HT1080 (cell line): ENCODE measurements at places on chromosomes 4 and X. TPM values are rescaled to one million over a fixed set of nuclear protein-coding genes. Genes with fewer than 3 reads are reported as not detected.
A peak's percentile ranks its signal among the peaks of the same experiment; 100 is the strongest.

- no peak for DNase-seq
These were observed 253.4 kb downstream of the EPHA5 start for GRCh38 chr4:65416891-65417290.

Gene F8A2
- not detected in 2 replicates for total RNA-seq

GRCh38 chr4:113243312-113243711, 193.9 kb downstream of the ANK2 start:
- no peak for DNase-seq

Gene POU3F4
- not detected in 2 replicates for total RNA-seq

GRCh38 chr4:111847296-111848008, 297.8 kb upstream of the FAM241A start:
- DNase-seq: no peak

- DNase-seq: no peak
These were observed 26.9 kb downstream of the ARFIP1 start for GRCh38 chr4:152806501-152807125.

DNA sequence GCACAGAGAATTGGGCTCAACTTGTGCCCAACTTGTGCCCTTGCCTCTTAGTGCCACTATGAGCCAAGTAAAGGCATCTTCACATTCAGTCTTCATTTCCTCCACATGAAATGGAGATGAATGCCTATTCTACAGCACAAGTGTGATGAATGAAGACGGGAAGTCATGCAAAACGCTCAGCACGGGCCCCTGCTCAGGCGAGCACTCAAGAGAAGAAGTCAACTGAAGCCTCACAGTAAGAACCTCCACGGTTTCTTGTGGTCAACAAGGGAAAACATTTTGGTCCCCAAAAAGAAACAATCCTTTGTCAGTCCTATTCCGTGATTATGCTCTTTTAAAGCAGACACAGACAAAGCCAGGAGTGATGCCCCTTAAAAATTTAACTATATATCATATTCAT, 87.0 kb downstream of the IRF2 start:
- no peak for DNase-seq

DNA sequence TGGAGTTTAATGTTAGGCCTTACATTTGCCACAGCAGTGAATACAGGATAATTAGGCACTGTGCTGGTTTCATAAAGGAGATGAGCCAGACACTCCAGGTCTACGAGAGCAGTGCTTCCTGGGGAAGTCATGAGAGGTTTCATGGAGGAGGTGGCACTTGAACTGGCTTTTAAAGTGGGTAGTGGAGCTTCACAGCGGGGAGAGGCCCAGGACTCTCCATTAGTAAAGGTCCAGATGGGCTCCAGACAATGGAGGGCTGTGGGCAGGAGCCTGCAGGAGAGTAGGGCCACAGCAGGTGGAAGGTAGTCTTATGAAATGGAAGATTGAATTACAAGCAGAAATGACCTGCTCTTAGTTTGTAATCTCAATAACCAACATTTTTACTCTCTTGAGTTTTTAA, 29.0 kb downstream of the CLDN22 start:
- DNase-seq: no peak

Gene FGFBP2
- total RNA-seq: not detected in 2 replicates

Gene TGIF2LX
- not detected in 2 replicates for total RNA-seq

GRCh38 chr4:130825284-130825683, 1729.3 kb downstream of the C4orf33 start:
- no peak for DNase-seq

Gene MAGEA4
- total RNA-seq: not detected in 2 replicates

Gene PIR
- 15.6 and 19.3 TPM in 2 replicates for total RNA-seq

Gene SYP
- total RNA-seq: 0.23 and 0.70 TPM in 2 replicates

- DNase-seq: no peak
These were observed 695.4 kb upstream of the HS3ST1 start for GRCh38 chr4:12124138-12124537.

GRCh38 chr4:94516067-94516466, 64.3 kb downstream of the PDLIM5 start:
- DNase-seq: peak; percentile 71

Gene AFF2
- total RNA-seq: 1.0 and 1.4 TPM in 2 replicates

- no peak for DNase-seq
These were observed 97.9 kb upstream of the PDE5A start for GRCh38 chr4:119726505-119726904.

Gene DGAT2L6
- not detected in 2 replicates for total RNA-seq

Gene TLL1
- total RNA-seq: 0.31 TPM in 1 of 2 replicates, not detected in the other

DNA sequence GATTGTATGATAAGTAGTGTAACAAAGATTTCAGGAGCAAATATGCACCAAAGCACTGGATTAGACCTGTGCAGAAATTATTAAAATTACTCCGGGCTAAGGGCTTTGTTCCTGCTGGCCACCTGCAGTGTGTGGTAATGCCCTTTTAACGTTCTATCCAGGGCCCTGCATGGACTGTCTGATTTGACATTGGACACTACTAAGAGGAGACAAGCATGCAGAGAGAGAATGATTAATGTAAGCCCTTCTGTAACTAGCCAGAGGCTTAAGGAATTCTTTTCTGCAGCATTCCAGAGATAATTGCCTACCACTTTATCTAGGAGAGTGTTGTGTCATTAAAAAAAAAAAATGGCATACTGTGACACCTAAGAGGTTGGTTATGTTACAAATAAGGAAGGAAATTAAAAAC, 117.0 kb downstream of the PCDH7 start:
- no peak for DNase-seq

DNA sequence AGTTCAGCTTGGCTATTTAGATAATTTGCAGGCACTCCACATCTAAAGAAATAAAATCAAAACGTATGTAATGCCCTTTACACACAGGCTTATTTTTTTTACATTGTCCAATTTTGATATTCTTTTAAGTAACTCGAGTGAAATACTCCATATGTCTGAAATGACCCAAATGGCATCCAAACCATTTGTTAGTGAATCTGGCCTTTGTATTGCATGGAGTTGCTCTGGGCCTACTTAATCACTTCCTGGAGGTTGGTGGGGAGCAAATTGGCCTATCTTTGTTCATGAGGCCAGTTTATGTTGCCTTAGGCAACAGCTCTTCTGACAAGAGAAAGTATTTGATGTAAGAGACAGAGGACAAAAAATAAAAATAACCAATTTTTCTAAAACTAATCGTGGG, 47.6 kb upstream of the TMEM131L start:
- peak; percentile 35 for DNase-seq

GRCh38 chrX:57289089-57289488, 2.6 kb downstream of the FAAH2 start:
- DNase-seq: no peak

DNA sequence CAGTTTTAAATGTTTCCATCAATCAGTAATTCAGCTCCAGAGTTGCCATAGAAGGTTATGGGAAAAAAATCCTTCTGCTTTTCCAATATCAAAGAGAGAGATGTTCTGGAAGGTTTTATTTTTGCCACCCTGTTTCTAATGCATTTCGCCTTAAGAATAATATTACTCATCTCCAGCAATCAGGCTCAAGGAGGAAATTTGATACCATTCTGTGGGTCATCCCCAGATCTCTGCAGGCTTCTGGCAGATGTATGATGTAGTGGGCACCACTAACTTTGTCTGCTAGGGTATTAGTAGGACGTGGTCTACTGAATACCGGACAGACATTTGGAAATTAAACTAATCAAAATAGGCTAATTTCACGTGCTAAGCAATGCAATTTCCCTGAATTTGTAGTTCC, 645.4 kb upstream of the TENM3 start:
- DNase-seq: peak; percentile 38

DNA sequence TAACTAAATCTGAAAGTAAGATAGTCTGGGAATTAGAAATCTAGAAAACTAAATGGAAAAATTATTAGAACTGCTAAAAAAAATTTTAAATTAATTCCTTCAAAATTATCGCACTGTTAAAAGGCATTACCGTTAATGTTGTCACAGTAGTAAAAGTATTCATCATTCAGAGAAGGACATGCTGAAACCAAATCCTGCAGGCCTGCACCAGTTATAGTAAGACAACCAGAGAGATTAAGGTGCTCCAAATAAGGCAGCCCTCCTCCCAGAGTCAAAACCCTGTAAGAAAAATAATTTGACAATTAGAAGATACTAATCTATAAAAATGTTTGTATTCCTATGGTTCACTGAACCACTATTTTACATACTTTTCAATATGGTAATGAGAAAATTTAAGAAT, 43.0 kb downstream of the FBXL5 start:
- no peak for DNase-seq

- no peak for DNase-seq
These were observed 37.4 kb upstream of the NDST3 start for GRCh38 chr4:117996891-117997290.

- peak; percentile 45 for DNase-seq
These were observed 760 bp downstream of the TMEM165 start for GRCh38 chr4:55396308-55397125.

DNA sequence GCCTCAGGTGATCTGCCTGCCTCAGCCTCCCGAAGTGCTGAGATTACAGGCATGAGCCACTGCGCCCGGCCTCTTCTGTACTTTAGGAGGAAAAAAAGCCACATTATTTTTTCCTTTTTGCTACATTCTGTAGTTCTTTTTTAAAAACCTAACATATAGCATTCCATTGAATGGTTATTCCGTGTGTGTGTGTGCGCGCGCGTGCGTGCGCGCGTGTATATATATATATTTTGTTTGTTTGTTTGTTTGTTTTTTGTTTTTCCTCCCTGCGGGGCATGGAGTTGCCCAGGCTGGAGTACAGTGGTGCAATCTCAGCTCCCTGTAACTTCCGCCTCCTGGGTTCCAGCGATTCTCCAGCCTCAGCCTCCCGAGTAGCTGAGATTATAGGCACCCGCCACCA, 59.5 kb downstream of the ARHGAP10 start:
- no peak for DNase-seq

- peak; percentile 36 for DNase-seq
These were observed 6.3 kb upstream of the C4orf36 start for GRCh38 chr4:86898562-86898961.

DNA sequence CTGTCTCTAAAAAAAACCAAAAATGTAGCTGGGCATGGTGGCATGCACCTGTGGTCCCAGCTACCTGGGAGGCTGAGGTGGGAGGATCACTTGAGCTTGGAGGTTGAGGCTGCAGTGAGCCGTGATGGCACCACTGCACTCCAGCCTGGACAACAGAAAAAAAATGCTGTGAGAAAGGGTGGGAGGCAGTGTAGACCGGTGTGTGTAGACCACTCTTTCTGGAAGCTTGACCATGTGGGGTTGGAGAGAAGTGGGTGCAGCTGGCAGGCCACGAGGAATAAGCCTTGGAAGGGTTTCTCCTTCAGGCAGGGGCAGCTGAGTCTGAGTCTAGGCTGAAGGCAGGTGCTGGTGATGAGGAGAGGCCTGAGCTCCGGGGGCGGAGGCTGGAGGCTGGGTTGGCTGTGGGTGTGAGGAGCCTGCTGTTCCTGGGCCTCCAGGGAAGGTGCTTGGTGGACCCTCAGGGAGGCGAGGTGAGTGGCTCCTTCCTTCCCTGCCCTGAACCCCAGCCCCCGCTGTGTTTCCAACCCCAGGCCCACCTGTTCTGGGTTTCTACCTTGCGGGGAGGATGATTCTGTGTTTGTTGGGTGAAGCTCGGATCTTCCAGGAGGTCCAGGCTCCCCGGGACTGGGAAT, 9.3 kb upstream of the TBC1D14 start:
- DNase-seq: no peak

DNA sequence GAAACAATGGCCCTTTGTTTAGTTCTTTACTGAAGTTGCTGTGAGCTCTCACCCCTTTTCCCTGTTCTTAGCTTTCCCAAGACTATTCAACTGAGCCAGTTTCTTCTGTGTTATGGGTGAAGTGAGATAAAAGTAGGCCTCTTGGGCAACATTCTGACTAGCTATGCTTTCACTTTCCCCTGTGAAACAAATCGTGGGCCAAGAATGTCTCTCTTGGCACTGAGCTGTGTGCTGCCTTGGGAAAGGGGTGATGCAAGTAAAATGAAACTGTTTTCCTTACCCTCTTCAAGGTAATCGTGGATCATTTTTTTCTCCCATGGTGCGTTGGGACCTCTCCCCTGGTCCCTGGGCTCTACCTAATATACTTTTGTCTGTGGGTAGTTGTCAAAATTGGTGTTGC, 653.9 kb upstream of the MAGEB2 start:
- DNase-seq: peak; percentile 1

GRCh38 chr4:67549123-67549522, 3.8 kb upstream of the CENPC start:
- peak; percentile 25 for DNase-seq

Gene TAF1
- 17.4 and 18.0 TPM in 2 replicates for total RNA-seq

DNA sequence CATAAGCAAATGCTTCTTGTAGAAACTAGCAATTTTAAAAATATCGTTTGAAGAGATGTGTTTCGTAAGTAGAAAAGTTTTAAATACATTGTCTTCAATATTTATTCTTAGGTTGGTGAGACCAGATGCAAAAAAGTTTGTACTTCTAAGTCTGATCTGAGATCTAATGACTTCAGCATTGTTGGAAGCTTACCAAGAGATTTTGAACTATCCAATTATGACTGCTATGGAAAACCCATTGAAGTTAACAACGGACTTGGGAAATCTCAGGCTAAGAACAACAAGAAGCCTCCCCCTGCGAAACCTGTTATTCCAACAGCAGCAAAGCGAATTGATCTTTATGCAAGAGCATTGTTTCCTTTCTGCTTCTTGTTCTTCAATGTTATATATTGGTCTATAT, 50.2 kb upstream of the GRIA2 start:
- DNase-seq: no peak

Gene CSAG1
- total RNA-seq: 63.8 and 71.6 TPM in 2 replicates

- no peak for DNase-seq
These were observed 2.2 kb upstream of the SFRP2 start for GRCh38 chr4:153790962-153791551.

DNA sequence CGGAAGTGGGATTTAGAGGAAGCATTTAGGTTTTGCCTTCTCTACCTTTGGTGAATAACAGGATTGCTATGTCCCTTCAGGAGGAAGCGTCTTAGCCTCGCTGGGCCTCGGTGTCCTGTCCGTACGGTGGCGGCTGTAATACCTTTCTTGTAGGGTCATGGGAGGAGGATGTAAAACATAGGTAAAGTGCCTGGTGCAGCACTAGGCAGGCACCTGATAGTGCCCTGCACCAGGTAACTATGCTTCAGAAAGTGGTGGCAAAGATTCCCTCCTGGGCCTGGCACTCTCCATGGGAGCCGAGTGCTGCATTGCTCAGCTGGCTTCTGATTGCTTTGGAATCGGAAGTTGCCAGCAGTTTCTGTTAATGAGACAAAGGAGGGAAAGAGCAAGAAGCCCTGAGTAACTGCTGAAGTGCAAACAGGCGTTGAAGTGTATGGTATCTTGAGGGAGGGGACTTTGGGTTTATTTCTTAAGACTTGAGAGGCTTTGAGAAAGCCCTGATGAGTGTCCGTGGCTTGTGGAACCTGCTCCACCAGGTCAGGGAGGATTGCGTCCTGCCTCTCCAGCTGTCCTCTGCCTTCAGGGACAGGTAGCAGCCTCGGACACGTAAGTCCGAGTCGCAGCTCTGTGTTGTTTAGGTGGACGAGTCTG, 45.8 kb downstream of the TBC1D14 start:
- DNase-seq: no peak

- DNase-seq: no peak
These were observed at the start of gene IL2RG for GRCh38 chrX:71111141-71111843. Gene IL2RG (minus strand): TSS chrX:71111577. CDS start chrX:71111539, 38 bp downstream.

DNA sequence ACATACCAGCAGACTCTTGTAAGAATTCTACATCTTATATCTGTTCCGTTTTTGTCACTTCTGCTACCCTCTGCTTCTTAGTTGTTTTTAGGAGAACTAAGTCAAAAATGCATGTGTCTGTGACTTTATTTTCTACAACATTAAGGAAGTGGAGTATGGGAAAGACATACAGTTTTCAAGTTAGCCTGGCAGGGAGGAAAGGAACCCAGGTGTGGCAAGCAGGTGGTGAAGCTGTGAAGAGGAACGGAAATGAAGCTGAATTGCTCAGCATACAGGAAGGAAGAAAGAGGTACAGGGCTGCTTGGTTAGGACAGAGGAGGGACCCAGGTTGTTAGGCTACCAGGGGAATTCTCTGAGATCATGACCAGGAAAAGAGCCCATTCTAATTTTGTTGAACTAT, 9.4 kb downstream of the GPRIN3 start:
- no peak for DNase-seq
